ENCODE measurements at places on chromosomes 11 and 22.
A peak's percentile ranks its signal among the peaks of the same experiment; 100 is the strongest.

DNA sequence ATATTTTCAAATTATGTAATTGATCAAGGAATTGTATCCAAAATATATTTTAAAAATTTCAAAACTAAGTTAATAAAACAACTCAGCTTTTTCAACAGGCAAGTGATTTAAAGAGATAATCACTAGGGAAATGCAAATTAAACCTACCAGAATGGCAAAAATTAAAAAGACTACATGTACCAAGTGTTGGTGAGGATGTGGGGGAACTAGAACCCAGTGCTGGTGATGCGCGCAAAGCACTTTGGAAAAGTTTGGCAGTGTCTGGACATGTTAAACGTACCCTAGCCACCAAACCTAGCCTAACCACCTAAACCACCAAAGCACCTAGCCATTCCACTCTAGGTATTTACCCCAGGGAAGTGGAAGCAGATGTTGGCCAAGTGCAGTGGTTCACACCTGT is 22.9 kb downstream of the PACSIN2 start:
- no peak for DNase-seq

DNA sequence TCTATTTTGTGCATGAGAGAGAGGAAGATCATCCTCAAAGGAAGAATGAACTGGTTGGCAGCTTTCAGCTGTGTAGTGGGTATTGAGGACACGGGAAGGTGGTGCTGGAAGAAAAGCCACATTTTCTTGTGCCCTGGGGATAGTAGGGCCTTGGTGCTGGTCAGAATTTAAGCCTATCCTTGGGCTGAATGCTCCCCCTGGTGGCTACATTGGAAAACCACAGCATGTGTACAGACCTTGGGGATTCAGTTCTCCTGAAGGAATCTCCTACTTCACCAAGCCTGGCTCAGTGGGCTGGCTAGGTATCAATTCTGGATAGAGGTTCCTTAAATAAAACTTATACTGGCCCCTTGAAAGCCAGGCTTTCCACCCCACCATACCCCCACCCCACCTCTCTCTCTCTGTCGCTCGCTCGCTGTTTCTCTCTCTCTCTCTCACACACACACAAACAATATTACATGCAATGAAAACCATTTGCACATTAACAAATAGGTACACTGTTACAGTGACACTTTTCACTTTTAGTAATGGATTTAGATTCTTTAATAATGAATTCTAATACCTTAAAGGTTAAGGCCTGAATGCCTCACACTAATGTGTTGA is 2.8 kb upstream of the OR51M1 start:
- DNase-seq, result peak; percentile 88

DNA sequence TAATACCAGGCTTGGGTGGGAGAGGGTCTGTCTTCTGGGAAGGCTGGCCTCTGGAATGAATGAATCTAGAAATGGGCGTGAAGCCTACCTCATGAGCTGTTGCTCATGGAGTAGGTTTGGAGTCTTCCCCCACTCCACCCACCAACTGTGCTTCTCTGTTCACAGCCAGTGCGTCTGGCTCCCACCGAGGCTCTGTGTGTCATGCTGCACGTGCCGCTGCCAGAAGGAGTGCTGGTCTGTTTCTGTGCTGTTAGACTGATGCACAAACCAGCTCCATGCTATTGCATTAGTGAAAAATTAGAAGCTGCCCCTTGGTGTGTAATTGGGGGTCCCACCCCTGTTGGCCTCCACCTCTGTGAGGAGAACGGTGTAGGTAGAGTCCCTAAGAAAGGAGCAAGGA is 132.3 kb upstream of the PARVA start:
- DNase-seq, result no peak

- no peak for DNase-seq
Observed at GRCh38 chr11:22775248-22775647, 54.4 kb downstream of the SVIP start.

- DNase-seq, result no peak
Observed at GRCh38 chr22:17434856-17435255, 65.6 kb downstream of the CECR2 start.

DNA sequence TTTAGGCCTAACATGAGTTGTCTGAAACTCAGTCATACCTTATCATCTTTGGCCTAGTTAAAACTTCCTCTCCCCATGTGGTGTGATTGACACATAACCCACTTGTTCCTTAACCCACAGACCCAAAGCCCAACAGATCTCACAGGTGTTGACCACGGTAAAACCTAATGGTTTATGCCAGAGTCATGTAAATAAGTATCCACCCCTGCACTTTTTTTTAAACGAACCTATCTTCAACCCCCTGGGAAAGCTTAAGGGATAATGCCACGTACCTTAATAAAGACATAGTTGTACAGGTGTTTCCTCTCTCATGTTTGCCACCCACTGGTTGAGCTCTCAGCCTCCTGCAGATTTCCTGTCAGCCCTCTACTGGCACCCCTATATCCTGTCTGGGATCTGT is 709.3 kb upstream of the CCDC179 start:
- no peak for DNase-seq

- DNase-seq, result peak; percentile 81
Observed at GRCh38 chr11:34243600-34244464, 114.0 kb downstream of the ABTB2 start.

DNA sequence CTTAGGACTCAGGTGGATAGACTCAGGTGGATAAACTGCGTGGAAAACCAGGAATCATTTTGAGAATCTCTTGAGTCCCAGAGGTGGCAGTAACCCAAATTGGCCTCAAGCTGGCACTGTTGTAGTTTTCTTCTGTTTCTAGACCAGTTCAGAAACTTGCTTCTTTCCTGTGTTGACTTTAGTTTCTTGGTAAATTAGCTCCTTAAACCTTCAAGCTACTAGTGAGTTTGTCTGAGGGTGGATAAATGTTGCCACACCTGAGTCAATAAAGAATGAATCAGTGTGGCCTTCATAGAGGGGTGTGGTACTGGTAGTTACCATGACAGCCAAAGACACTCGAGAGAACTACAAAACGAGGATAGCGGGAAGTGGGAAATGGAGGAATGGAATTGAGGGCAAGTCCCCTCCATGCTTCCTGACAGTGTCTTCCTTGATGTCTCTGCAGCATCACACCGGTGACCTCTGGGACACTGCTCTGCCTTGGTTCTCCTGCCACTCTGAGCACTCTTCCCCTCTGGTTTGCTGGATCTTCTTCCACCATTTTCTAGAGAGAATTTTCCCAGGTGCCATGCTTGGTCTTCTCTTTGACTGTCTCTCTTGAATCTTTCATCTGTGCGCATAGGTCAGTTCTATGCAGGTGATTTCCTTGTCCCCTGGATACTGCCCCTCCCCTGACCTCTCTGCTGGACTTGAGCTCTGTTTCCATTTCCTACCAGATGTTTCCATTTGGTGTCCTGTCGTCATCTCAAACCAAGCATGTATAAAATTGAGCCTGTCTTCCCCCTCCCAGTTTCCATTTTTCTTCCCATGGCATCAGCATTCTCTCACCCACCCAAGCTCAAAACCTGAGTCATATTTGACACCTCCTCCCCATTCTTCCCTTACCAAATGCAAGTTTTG is 7.2 kb downstream of the POLD4 start:
- DNase-seq, result peak; percentile 70

DNA sequence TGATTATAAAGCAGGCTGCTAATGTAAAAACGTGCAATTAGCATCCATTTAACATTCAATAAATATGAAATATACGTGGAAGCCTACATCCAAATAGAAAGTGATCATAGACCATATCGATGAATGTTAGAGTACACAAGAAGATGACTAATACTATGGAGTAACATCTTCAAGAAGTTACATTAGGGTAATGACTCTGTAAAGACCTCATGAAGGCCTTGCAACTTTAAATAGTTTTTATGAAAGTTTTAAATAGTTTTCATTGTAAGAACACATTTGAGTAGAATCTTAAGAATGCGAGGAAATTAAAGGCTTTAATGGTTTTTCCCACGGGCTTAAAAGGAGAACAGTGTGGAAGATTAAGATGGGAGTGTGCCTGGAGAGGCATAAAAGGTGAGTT is 1.4 kb downstream of the TRIM34 start:
- peak; percentile 25 for DNase-seq

- DNase-seq, result no peak
Observed at GRCh38 chr11:64990222-64990923, 6.4 kb downstream of the BATF2 start.

GRCh38 chr11:21794306-21794705 is 398.6 kb upstream of the ANO5 start:
- DNase-seq, result no peak

DNA sequence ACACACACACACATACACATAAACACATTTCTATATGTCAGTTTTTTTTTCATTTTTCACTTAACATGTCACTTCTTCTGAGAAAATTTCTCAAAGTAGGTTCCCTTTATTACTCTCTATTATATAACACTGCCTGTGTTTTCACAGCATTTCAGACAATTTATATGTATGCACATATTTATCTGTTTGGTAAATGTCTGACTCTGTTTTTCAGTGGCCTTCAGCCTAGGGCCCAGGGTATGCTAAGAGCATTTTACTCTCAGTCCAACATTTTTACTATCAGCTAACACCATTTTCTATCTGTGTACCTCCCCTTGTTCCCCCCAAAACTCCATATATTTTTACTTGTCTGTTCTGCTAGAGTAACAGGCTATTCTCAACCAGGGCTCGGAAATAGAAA is 92.3 kb downstream of the ANO3 start:
- no peak for DNase-seq

DNA sequence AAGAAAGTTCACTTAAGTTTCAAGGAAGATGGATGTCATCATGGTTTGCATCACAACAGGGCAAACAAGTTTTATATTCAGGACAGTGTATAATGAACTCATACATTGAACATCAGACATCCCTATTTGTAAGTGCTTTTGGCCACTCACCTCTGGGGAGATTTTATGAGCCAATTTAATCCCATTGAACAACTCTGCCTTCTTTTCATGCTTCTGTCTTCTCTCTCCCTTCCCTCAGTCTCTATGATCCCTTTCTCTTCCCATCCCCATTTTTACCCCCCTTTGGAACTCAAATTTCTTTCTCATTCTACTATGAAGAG is 234.3 kb upstream of the POU2AF2 start:
- DNase-seq, result no peak

GRCh38 chr11:106177311-106177710 is 99.8 kb downstream of the AASDHPPT start:
- no peak for DNase-seq

GRCh38 chr11:131749101-131749500 is 378.7 kb downstream of the NTM start:
- peak; percentile 60 for DNase-seq

- DNase-seq, result no peak
Observed at GRCh38 chr11:114168691-114169090, 109.2 kb downstream of the ZBTB16 start.

Data from adipocyte (in vitro differentiated cells).